ENCODE measurements at places on chromosomes 2 and 18. TPM values are rescaled to one million over a fixed set of nuclear protein-coding genes. Genes with fewer than 3 reads are reported as not detected.

TEX44 gene
- not detected for polyA plus RNA-seq

ATG9A gene
- 43.8 TPM for polyA plus RNA-seq

UGT1A8 gene
- 0.07 TPM for polyA plus RNA-seq

ZAP70 gene
- polyA plus RNA-seq, result 2.3 TPM

ABCG8 gene
- polyA plus RNA-seq, result 1.2 TPM

MYO7B gene
- polyA plus RNA-seq, result 22.3 TPM

DNA sequence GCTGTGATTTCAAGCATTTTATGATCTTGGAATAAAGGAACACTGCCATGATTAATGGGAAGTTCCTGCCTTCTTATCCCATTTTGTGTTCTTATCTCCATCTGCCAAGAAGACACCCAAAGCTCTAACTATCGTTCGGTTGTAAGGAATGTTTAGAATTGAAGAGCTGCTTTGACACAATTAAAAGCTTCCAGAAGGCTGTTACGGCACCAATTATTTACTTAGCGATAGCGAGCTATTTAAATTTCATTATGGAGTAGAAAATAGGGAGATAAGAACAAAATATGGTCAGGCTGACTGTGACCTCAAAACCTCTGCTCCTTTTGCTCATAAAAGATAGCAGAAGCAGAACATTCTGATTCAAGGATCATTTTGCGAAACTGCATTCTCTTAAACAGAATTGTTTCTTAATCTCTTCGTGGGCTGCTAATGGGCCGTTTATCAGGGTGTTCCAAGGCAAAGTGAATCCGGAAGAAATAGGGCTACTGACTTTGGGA lies 101.6 kb downstream of the SLC4A3 start:
- no peak for DNase-seq

DNA sequence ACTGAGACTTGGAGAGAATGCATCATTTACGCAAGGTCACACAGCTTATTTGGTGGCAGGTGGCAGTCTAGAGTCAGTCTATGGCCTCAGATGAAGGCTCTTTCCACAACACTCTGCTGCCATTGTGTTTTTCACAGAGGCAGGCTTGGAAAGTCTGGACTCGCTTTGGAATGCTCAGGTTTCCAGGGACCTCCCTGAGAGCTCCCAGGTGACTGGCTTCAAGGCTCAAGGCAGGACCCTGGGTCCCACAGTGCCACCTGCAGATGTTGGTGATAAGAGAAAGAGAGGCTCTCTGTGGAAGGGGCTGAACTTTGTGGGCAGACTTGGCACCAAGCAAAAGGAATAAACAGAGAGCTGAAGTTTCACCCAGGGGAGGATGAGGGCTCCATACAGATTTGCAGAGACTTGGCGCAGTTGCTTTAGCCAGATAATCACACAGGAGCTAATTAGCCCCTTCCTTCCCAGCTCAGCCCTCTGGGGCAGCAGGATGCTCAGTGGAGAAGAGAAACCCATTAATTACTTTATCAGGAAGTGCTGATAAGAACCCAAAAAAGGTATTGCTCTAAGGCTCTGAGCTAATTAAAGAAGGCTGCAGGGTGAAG lies 103.5 kb downstream of the LBH start:
- no peak for DNase-seq

GRCh38 chr18:1292167-1292566 lies 387.5 kb downstream of the ADCYAP1 start:
- DNase-seq, result no peak

DNA sequence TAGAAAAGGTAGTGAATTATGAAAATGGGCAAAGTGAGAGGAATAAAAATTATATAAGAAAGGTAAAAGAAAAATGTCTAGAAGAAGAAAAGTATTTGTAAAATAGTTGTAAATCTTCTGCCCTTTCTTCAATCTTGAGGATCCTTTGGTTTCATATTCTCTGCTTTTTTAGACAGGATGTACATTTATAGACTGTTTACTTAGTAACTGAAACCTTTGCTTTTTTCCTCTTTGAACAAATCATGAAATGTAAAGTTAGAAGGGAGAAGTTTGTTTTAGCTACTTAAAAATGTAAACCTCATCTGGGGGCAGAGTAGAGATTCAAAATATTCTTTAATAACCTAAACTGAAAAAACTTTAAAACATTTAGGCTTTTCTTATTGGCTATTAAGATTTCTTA lies 150.4 kb upstream of the ITGA4 start:
- DNase-seq, result no peak

GRCh38 chr2:65033178-65033577 lies 23.0 kb upstream of the CEP68 start:
- no peak for DNase-seq

GRCh38 chr18:78713726-78714125 lies 265.9 kb upstream of the SALL3 start:
- no peak for DNase-seq

GRCh38 chr2:9991221-9991620 lies 39.7 kb downstream of the GRHL1 start:
- no peak for DNase-seq

DNA sequence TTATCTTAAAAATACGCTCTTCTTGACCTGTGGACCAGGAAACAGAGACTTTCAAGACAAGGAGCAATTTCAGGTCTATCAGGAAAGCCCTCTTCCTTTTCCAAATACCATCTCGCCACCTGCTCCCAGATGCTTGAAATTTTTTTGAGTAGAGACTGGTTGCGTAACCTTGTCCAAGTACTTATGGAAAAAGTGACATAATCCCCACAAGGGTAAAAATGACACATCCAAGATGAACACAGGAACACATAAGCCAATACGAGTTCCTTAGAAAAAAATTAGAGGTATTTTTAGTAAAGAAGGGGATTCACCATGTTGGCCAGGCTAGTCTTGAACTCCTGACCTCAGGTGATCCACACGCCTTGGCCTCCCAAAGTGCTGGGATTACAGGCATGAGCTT lies 1.8 kb downstream of the SERPINB13 start:
- no peak for DNase-seq

DNA sequence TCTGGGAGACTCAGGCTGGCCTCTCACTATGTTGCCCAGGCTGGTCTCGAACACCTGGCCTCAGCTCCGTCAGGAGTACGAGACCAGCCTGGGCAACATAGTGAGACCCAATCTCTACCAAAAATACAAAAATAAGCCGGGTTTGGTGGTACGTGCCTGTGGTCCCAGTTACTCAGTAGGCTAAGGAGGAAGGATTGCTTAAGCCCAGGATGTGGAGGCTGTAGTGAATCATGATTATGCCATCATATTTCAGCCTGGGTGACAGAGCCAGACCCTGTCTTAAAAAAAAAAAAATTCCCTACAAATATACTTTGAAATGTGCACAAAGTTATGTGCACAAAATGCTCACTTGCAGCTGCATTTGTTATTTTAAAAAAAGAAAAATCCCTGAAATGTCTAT lies 26.3 kb upstream of the AGAP1 start:
- DNase-seq, result no peak

- DNase-seq, result no peak
Measured at GRCh38 chr2:197306024-197306695, 4.4 kb downstream of the ANKRD44 start.

DNA sequence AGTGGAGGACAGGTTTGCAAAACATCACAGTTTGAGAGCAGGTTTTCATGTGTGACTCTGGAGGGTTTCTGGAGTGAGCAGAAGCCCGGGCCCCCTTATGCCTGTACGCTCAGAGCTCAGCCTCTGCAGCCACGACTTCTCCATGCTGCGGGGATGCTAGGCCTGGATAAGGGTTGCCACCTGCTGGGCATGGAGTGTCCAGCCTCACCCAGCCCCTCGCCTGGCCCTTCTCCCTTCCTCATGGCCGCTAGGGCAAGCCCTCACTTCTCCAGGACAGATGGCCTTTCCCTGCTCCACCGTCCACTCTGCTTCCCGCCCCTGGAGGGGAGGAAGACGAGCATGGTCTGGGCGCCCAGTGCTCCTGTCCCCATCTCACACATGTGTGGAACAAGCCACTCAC lies 318.7 kb downstream of the GBX2 start:
- no peak for DNase-seq

GRCh38 chr2:105887256-105887655 lies 142.5 kb downstream of the NCK2 start:
- no peak for DNase-seq

DNA sequence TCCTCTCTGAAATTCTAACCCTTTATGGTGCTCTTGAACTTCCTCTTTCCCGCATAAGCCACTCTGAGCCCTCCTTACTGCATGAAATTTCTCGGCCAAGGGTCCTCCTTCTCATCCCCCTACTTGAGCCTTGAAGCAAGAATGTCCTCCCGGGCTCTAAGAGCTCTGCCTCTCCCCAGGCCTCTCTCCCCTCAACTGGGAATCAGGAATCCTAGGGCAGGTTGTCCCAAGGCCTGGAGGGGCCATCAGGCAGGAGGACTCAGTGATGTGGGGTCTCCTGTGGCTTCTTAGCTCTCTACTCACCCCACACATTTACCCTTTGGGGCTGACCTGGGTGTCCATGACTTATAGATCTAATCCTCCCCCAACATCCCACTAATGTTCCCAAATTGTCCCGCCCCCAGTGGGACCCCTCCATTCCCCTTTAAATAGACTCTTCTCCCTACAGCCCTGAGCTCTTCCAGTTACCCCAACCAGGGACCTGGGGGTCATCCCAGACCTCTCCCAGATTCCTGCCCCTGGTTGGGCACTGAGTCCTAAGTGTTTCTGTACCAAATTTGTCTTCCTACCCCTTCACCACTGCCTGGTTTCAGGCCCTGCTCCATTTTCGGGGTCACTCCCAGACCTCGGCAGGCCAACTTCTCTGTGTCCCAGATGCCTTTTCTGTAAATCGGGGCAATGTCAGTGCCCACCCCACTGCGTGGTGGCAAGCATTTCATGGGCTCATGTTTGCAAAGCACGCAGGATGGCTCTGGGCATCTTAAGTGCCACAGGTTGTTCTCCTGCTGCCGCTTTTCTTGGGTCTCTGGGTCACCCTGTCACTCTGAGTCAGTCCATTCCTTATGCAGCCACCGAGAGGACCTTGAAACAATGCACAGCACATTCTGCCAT lies 171.2 kb downstream of the ASB1 start:
- no peak for DNase-seq
